ENCODE measurements at places on chromosomes 11 and 22.

DNA sequence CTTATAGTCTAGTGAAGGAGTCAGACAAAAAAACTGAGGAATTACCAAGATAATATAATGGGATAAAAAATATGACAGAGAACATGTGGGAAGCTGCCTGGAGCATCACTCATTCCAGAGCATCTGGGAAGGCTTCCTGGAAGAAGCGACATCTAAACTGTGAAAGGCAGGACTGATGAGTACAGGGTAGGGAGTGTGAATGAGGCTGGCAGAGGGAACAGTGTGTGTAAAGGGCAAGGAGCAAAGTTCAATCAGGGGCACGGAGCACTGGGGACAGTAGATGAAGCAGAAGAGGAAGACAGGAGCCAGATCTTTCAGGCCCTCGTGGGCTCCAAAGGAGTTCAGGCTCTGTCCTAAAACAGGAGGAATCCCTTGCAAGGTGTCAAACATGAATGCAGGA, 55.8 kb upstream of the PRDM11 start:
- DNase-seq, result no peak

DNA sequence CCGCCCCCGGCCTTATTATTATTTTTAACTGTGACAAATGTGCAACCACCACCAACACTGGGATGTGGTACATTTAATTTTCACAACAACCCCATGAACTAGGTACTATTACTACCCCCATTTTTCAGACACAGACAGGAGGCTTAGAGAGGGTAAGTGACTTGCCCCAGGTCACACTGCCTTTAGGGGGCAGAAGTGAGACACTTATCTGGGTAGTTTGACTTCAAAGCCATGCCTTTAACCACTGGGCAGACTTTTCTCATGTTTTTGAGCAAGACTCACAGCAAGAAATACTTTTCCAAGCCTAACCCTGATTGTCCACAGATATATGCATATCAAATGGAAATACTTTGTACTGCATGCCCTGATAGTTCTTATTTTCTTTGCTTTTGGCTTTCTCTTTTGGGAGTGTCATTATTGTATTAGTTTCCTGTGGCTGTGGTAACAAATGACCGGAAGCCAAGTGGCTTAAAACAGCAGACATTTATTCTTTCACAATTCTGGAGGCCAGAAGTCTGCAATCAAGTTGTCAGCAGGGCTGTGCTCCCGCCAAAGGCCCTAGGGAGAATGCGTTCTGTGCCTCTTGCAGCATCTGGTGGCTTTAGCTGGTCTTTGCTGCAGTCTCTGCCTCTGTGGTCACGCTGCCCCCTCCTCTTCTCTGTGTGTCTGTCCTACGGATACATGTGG, 110.8 kb downstream of the GRIK4 start:
- DNase-seq, result peak; percentile 59

GRCh38 chr11:68020575-68020974, 9.9 kb upstream of the NDUFS8 start:
- DNase-seq, result peak; percentile 44

GRCh38 chr11:17479284-17480214, 2.9 kb upstream of the ABCC8 start:
- peak; percentile 15 for DNase-seq

GRCh38 chr22:17087498-17088131, 2.8 kb downstream of the IL17RA start:
- DNase-seq, result peak; percentile 92

DNA sequence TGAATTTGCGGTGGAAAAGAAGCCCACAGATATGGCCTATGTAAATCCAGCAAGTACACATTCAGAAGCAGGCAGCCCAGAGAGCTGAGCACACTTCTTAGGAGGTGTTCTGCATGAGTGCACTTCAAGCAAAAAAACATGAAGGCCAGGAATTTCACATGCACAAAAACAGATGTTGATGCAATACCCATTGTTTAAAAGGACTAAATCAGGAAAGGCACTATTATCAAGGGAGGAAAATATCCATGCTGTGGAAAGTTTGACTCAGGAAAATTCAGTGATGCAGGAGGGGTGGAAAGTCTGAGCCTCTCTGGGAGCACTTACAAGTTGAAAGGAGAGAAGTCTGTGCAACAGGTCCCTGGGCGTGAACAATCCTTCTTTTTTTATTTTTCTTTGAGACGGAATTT, 15.8 kb upstream of the CARS1 start:
- DNase-seq, result no peak

GRCh38 chr11:133011604-133012003, 520.7 kb downstream of the OPCML start:
- DNase-seq, result peak; percentile 6

- DNase-seq, result no peak
Observed at GRCh38 chr11:116344601-116345000, 428.2 kb downstream of the BUD13 start.

GRCh38 chr11:130947058-130947457, 30.8 kb upstream of the SNX19 start:
- no peak for DNase-seq
